Stimulated activated CD8-positive, alpha-beta memory T cell treated with anti-CD3 and anti-CD28 coated beads, Interleukin-7, amount 100 ng/mL, for 24 hours (primary cell): ENCODE measurements at places on chromosomes 3 and 15.

- no peak for DNase-seq
Observed at GRCh38 chr3:162262129-162262528, 765.5 kb downstream of the OTOL1 start.

GRCh38 chr3:76753599-76753998, 286.3 kb upstream of the ROBO2 start:
- DNase-seq: no peak

DNA sequence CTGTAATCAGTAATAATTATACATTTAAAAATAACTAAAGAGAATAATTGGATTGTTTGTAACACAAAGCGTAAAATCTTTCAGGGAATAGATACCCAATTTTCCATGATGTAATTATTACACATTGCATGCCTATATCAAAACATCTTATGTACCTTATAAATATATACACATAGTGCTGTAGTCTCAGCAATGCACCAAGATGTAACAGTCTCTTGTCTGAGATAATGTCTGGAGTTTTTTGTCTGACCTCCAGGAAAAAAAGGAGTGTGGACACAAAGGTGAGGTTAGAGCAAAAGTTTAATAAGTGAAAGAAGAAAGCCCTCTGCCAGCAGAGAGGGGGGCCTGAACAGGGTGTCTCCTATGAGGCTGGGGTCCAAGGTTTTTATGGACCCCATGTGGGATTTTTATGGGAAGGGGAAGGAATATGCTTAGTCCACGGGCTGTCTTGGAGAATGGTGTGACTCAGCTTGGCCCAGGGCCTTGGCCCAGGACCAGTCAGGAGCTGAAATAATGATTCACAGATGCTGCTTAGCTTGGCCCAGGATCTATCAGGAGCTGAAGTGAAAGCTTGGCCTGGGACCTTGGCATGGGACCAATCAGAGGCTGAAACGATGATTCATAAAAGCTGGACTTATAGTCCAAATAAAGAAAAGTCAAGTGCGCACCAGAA, 545.0 kb downstream of the ZPLD1 start:
- DNase-seq: no peak

DNA sequence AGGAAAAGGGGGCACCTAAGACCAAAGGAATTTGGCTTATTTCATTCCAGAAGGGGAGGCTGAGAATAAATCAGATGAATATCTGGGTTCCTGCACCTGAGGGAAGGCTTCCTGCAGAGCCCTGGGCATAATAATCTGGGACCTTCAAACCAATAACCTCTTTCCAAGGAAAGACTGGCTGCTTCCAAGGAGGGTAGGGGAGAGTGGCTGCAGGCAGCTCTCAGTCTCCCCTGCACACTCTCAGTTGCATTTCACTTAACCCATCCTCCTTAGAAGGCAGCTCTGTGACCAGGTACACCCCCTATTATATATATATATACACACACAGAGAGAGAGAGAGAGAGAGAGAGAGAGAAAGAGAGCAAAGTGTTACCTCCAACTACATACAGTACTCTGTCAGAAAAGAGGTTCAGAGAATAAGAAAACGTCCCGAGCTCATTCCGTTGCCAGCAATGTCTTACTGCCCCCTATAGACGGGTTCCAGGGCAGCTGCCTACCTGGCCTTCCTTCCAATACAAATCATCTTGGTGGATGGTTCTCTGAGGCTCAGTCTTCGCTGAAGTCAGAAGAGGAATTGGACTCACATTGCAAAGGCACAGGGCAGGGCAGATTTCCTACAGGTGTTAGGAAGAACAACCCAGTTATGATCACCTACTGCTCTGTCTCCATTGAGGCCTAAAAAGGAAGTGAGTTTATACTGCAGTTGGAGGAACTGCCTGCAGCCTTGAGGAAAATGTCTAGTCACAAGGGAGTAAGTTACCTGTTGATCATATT, 26.1 kb downstream of the CAPN3 start:
- DNase-seq: no peak

- no peak for DNase-seq
Observed at GRCh38 chr3:16257309-16257708, 7.4 kb downstream of the DPH3 start.

DNA sequence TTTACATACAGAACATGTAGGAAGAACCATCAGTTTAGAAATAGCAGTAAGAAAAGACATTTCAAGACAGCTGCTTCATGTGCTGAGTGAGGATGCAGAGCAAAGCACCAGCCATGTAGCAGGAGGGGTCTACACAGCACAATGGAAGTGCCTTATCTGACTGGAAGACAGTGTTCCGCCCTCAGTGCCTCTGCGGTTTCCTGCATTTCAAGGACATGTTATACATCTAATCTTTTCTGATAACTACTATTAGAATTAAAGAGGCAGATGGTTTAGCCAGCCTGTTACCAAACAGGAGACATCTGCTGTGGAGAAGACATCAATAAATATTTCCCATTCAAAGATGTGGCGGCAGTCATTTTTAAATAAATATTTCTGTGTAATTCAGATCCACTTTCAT, 10.6 kb downstream of the LSG1 start:
- no peak for DNase-seq

DNA sequence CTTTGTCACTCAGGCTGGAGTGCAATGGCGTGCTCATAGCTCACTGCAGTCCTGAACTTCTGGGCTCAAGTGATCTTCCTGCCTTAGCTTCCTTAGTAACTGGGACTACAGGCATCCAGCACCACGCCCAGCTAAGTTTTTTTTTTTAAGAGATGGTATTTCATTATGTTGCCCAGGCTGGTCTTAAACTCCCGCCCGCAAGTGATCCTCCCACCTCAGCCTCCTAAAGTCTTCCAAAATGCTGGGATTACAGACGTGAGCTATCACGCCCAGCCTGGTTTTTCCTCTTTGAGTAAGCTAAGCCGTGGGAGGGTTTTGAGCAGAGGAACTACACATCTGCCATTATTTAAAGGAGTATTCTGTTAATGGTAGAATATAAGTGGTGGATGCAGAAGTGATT, 7.4 kb upstream of the LRRFIP2 start:
- no peak for DNase-seq

- DNase-seq: no peak
Observed at GRCh38 chr3:112101916-112102315, 15.7 kb downstream of the C3orf52 start.

- DNase-seq: no peak
Observed at GRCh38 chr3:47536221-47536891, 22.8 kb upstream of the ELP6 start.

- DNase-seq: no peak
Observed at GRCh38 chr3:190709351-190709773, 153.1 kb downstream of the GMNC start.

DNA sequence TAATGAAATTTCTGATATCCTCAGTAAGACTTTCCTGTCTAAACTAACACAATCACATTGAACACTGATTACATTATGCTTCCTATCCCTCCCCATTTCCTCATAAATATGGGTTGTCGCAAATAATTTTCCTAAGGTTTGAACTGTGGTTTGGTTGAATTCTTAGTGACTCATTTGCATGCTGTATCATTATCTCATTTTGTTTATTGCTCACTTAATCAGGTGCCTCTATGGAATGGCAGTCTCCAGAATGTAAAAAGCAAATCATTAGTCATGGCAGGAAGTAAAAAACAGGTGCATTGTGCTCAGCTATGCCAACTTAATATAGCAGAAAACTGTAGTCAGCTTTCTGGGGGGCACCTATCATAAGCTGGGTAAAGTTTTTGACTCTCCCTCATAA, 216.0 kb upstream of the ZBTB20 start:
- no peak for DNase-seq

DNA sequence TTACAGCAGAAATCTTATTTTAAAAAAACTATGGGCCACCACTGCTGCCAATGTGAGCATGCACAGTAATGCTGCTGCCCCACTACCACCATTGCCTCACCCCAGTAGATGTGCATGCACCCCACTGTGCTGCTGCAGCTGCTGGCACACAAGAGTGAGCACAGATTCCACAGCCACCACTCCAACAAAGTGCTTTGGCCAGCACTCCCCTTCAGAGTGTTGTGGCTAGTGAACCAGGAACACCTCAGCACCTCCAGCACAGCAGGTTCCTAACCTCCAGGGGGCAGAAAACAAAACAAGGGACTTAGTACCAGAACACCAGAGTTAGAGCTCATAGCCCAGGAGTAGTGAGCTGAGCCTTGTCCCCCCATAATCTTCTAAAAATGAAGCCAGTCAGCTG, 629.6 kb downstream of the PYDC2 start:
- no peak for DNase-seq

DNA sequence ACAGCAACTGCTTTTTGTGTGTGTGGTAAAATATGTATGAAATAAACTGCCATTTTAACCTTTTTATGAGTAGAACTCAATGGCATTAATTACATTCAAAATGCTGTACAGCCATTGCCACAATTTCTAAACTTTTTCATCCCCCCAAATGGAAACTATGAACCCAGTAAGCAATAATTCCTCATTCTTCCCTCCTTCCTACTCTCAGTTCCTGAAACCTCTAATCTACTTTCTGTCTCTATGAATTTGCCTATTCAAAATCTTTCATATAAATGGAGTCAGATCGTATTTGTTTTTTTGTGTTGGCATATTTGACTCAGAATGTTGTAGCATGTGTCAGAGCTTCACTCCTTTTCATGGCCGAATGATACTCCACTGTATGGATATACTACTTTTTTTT, 5.3 kb upstream of the BLM start:
- no peak for DNase-seq

DNA sequence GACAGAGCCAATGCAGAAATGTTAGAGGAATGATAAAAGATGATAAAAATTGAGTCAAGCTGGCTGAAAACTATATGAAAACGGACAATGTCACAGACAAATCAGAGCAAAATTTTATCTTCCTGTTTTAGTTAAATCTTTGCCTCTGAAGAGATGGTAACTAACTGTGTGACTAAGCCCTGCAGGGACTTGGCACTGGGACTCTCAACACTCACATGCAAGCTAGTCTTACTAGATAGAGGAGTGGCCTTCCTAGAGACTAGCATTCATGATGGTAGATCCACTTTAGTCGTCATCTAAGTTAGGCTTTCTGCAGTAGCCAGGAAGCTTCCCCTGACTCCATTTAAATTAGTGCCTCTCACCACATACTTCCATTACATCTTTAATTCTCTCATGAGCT, 4.1 kb downstream of the CCDC191 start:
- DNase-seq: no peak

DNA sequence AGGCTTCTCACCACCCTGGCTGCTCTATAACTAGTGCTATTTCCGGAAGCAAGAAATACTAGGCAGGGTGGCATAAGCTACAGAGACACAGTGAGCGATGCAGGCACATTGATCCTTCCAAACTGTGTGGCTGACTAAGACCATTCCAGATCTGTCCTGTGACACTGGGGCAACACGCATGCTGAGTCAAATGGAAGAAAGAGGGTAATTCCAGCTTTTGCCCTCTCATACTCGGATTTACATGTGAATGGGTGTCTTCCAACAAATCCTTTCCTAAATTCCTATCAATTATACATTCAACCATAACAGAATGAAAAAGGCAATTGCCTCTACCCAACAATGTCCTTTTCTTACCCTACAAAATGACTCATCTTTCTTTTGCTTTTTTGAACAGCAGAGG, 5.1 kb downstream of the FSIP1 start:
- no peak for DNase-seq

GRCh38 chr3:40701016-40701588, 176.3 kb downstream of the ZNF621 start:
- no peak for DNase-seq
